ENCODE measurements at places on chromosomes 7 and 10.

GRCh38 chr10:93208717-93209464 is 135.2 kb downstream of the CYP26A1 start:
- DNase-seq: no peak

- DNase-seq: no peak
Measured at GRCh38 chr7:17123020-17123419, 175.4 kb upstream of the AHR start.

DNA sequence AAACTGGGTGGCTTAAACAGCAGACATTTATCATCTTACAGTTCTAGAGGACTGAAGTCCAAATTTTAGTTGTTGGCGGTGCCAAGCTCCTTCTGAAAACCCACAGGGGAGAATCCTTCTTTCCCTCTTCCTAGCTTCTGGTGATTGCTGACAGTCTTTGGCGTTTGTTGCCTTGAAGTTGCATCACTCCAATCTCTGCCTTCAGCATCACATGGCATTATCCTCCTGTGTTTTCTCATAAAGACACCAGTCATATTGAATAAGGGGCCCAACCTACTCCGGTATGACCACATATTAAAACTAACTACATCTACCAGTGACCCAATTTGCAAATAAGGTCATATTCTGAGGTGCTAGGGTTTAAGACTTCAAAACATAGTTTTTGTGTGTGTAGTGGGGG is 472.1 kb upstream of the IGFBP3 start:
- DNase-seq: no peak

GRCh38 chr10:131810036-131810804 is 90.6 kb upstream of the PPP2R2D start:
- no peak for DNase-seq

- no peak for DNase-seq
Measured at GRCh38 chr10:44982496-44982895, 3.9 kb upstream of the DEPP1 start.

- DNase-seq: no peak
Measured at GRCh38 chr10:92268748-92269147, 22.1 kb downstream of the CPEB3 start.
